ENCODE measurements at places on chromosomes 6 and 20.

DNA sequence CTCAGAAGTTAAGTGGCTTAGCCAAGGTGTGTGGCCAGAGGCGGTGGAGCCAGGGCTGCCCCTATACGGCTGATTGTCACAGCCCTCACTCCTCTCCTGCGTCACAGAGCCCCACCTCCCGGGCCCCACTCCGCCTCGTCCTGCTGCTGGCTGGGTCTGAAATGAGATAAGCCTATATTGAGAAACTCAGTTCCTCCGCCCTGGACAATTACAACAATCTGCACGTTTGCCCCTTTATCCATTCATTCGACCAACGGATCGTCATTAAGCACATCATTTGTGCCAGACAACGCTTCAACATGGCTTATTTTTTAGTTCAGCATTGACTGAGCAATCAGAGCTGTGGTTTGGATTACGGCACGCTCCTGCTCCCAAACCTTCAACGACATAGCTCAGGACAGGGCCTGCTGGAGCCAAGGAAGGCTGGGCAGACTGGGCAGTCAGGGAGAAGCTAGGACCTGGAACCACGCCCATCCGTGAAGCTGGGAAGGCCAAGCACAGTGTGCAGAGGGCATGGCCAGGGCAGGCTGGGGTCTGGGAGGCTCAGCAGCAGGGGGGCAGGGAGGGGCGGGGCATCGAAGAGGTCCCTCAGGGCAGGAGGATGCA is 16.6 kb upstream of the EZR start:
- DNase-seq, result no peak

- DNase-seq, result no peak
These were observed 491.9 kb upstream of the SOX4 start for GRCh38 chr6:21101694-21102093.

- no peak for DNase-seq
These were observed 24.2 kb upstream of the PAQR8 start for GRCh38 chr6:52337633-52338290.

DNA sequence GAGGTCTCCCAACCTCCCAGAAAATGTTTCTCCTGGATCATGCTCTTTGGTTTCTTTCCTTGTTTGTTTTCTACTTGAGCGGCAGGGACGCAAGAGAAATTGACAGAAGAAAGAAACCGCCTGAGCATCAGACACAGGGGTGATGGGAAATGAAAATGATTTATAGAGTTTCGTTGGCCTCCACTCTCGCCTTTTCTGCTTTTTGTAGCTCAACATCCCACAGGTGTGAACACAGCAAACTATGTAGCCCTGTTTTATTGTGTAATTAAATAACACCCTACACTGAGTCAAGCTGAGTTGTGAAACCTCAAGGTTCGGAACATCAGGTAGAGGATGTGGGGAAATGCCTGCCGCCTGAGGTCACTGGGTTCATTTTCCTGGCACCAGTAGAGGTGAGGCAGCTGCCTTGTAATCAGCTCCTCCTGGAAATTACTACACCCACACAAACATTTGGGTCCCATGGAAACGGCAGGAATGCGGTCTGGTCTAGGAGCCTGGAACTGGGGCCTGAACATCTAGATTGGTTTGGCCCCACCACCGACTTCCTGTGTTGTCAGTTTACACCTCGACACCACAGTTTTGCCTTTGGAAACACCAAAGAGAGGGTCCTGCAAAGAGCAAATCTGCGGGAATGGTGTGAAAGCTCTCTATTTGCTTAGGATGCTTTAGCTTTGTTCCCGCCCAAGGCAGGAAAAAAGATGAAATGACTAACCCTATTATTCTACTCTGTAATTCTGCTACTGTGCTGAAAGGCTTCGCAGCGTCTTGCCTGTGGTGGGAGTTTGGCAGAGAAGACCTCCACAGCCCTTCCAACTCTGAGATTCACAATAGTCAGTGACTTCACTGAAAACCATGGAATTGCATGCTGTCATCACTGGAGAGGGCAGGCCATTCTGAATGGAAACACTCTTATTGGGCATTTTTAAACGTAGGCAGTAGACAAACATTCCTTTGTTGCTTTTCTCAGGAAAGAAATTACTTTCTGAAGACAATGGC is 53.0 kb downstream of the ADAT2 start:
- no peak for DNase-seq

GRCh38 chr6:128569732-128570679 is 49.6 kb upstream of the PTPRK start:
- DNase-seq, result no peak

GRCh38 chr6:158050955-158051354 is 69.3 kb downstream of the SYNJ2 start:
- DNase-seq, result no peak

- no peak for DNase-seq
These were observed 119.3 kb downstream of the ASCC3 start for GRCh38 chr6:100761841-100762240.

DNA sequence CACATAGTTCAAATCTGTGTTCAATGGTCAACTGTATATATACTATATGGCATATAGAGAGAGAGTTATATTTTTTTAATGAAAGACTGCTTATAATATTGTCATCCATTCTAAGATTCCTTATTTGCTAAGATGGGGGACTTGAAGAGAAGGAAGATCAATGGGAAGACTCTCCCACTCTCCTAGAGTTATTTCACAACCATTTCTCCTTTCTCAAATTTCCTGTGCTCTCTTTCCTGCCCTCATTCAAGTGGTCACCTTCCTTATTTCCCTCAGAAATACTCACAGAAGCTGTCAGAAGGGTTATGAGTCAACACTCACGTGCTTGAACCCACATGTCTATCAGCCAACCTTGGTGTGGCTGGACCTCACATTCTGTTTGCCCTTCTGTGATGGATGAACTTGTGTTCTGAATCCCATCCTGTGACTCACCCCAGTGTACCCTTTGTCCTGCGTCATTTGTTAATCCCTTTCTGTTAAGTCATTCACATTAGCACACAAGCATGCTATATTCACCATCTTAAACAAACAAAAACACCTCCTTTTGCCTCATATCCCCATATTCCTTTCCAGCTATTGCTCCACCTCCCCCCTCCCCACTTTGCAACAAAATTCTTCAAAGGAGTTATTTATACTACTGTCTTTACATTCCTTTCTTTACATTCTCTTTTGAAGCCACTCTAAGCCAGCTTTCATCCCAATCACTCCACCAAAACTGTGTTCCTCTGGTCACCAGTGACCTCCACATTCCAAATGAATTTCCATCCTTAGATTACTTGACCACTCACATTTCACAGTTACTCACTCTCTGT is 279.3 kb upstream of the TCF21 start:
- no peak for DNase-seq

DNA sequence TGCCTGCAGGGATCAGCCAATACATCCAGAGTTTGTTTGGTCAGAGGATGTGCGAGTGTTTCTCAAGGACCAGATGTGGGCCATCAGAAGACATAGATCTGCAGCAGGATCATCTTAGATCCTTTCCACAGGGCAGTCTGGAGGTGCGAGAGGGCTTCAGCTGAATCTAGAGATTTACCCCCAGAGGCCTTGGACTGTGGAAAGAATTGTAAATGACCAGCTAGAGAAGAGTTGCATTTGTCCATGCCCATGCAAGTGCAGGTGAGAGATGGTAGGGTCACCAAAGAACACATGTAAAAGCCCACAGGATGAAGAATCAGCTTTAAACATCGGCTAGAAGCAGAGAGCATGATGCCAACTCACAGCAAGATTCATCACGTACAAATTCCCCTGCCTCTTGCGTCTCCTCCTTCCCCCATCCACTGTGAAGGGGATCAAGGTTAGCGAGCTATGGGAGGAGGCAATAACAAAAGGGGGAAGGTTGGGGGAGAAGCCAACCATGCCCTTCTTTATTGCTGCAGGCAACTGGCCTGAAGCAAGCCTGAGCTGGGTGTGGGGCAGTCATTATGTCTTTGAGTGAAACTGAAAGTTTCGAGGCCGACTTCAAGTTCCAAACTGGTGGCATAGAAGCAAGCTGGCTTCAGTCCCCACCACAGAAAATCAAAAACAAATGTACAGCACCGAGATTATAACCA is 83.5 kb downstream of the SCML4 start:
- peak; percentile 41 for DNase-seq

DNA sequence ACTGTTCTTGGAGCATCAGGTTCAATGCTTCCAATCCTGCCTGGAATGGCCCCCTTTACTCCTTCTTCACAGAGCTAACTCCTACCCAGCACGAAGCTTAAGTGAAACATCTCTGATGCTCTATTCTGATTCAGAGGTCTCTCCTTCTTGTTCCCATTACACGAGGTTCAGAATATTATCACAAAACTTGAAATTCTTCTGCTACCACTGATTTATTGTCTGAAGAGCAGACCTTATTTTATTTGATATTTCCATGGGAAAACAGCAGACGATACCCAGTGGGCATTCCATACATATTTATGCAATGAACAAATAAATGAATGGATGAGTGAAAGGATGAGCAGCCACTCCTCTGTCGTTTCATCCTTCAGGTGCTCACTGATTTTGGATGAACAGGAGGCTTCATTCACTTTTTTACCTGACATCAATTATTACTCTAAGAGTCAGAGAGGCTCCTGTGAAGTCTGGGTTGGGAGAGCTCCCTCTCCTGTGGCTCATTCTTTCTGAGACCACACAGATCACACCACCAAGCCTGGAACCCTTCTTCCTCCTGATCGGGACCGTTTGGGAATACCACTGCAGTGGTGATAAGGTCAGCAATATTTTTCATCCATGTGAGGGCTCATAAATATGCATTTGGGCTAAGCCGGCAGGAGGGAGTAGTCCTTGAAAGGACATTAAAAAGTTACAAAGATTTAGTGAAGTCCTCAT is 25.8 kb downstream of the SMLR1 start:
- no peak for DNase-seq

DNA sequence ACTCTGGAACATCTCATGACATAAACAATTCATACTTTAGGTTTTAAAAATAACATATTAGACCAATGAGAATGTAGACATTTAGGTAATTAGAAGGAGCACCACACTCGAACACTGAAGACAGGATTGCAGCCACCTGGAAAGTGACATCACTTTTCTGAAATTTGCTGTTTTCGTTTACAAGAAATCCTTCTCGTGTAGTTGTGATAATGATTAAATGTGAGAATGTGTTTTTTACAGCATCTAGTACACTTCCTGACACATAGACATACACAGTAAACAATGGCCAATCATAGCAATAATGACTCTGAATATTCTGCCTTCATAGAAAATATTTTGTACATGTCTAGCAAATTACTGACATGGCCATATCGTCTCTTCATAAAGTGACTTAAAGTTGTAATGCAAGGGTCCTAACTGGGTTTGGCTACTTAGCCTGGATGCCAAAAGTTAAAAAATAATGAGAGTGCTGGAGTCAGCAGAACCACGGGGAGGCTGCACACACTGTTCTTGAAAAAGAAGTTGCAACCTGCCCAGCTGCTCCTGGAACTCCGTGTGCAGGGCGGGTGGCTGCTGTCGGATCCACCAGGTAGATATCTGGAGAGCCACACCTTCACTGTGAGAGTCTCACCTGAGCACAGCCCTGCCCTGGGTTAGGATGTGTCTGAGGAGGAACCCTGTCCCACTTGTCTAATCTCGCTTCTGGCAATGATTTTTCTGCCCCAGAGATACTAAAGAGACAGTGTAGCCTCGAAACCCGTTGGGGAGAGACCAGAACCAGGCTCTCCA is 212.9 kb downstream of the QKI start:
- DNase-seq, result no peak

GRCh38 chr20:21512634-21513180 is 1.2 kb downstream of the NKX2-2 start:
- no peak for DNase-seq

GRCh38 chr6:95286874-95287273 is 290.5 kb upstream of the MANEA start:
- no peak for DNase-seq

DNA sequence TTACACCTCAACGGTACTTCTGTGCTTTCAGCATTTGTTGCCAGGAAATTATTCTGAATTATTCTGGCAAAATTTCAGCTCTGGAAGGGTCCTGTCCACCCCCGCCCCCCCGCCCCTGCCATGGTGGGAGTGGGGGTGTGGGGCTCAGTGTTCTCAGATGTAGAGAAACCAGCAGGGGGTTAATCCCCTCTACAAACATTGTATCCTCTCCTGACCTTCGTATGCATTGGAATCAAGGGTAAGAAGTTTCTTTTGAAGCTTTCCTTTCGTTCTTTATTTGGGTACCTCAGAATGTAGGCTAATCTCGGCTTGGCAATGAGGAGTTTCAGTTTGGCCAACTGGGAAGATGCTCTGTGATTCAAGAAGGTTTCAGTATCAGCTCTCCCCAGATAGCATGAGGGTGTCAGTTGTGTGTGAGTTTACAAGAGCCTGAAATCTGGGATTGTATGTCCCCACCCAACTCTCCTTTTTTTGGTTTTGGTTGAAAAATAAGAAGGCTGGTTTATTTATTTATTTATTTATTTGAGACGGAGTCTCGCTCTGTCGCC is 25.5 kb upstream of the OLIG3 start:
- no peak for DNase-seq

GRCh38 chr6:7389162-7389450 is 436 bp downstream of the CAGE1 start:
- no peak for DNase-seq

GRCh38 chr20:39861381-39861780 is 827.7 kb downstream of the MAFB start:
- DNase-seq, result no peak

- DNase-seq, result no peak
These were observed 38.5 kb downstream of the SOD2 start for GRCh38 chr6:159654483-159655098.

GRCh38 chr6:108690326-108691049 is 129.8 kb downstream of the FOXO3 start:
- DNase-seq, result no peak

GRCh38 chr6:89368107-89368506 is 15.6 kb upstream of the UBE2J1 start:
- peak; percentile 59 for DNase-seq

GRCh38 chr6:139659711-139660110 is 285.3 kb upstream of the CITED2 start:
- no peak for DNase-seq

DNA sequence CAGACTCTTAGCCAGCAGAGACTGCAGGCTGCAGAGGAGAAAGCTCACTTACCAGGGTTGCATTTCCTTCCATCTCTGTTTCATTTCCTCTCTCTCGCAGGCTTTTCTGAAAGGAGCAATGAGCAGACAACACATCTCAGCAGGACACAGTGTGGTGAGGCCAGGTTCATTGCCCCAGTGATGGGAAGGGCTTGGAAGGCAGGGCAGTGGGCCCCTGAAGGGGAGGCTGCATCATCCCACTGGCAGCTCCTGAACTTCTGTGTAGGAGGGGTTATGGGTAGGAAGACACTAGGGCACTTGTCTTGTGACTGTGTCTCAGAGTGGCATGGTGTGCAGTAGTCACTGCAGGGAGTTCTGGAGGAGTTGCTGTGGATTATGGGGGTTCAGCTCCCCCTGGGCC is 246.8 kb downstream of the QKI start:
- DNase-seq, result no peak

- DNase-seq, result no peak
These were observed 128.5 kb downstream of the HFE start for GRCh38 chr6:26215585-26216358.
